T-helper 1 cell (primary cell): ENCODE measurements at places on chromosomes 12 and 14.

DNA sequence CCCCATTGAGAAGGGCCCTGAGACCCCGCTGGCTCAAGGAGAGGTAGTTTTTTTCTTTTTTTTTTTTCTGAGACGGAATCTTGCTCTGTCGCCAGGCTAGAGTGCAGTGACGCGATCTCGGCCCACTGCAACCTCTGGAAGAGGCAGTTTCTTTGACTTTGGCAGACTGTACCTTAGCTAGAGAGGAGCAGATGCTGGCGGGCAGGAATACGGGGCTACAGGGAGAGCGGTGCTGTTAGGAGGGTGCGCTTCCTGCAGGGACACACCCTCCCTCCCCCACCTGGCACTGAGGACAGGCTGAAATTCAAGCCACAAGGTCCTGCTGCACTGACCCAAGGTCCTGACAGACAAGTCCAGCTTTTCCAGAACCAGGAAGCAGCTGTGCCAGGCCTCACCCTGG lies 32.2 kb upstream of the NUDT14 start:
- no peak for DNase-seq

DNA sequence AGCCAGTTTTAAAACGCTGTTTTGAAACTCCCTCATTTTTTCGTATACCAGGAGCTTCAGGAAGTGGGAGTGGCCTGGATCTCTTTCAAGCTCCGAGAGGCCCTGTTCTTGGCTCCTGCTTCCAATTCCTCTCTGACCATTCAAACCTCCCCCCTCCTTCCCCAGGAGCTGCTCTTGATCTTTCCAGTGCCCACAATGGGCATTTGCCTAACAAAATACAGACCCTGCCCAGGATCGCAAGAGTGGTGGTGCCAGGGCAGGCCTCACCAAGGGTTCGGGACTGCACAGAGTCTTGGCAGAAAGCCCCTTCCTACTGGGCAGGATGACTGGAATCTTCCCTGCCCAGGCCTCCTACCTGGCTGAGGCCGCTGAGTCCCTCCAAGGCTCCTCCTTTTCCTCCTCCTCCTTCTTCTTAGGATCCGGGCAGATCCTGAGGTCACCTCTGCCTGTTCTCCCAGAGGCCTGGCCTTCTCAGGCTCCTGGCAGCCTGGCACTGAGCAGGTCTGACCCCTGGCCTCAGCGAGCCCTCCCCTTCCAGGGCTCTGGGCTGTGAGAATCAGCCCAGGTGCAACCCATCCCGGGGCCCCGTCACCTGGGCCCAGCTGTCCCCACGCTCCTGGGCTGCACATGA lies 46.9 kb upstream of the NOS1 start:
- no peak for DNase-seq

DNA sequence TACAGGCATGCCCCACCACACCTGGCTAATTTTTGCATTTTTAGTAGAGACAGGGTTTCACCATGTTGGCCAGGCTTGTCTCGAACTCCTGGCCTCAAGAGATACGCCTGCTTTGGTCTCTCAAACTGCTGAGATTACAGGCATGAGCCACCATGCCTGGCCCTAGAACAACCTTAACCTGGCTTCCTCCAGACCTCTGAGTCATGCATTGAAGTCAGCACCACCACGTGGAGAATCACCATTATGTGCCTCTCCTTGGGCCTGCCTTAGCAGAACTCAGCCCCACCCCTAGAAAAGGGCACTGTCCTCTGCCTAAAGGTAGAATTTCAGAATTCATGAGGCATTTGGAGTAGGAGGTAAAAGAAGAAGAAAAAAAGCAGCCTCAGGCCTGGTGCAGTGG lies 49.0 kb downstream of the LIMA1 start:
- DNase-seq: no peak

DNA sequence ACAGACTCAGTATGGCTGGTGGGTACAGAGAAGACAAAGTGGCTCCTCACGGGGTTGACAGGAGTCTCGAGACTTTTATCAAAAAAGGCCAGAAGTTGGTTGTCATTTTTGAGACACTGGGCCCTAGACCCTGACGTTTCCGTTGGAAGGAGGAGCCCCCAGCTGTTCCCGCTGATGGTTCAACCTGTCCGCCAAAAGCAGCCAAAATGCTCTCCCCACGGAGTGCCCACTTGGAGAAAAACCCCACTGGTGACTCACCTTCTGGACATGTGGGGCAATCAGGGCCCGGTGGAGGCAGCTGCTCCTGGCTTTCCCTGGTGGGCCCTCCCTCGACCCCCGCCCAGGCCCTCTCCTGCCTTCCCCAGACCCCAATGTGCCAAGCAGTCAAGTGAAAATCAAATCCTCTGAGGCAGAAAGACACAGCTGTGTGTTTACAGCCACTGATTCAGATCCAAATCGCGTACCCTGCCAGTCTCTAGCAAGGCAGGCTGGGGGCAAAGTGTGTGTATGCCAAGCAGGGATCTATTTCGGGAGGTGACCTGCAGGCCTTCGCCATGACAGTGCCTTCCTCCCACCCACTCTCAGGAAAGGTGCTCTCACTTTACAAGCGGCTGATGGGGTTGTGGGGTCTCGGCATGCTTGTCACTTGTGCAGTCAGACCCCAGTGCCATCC lies 347.4 kb downstream of the DPF3 start:
- no peak for DNase-seq
